IMR-90 (cell line): ENCODE measurements at places on chromosomes 12 and 14. TPM values are rescaled to one million over a fixed set of nuclear protein-coding genes. Genes with fewer than 3 reads are reported as not detected.

- no peak for DNase-seq
Measured at GRCh38 chr12:125373375-125373774, 308.1 kb downstream of the AACS start.

GRCh38 chr12:54282949-54283593 is 2.5 kb downstream of the HNRNPA1 start:
- no peak for DNase-seq

DNA sequence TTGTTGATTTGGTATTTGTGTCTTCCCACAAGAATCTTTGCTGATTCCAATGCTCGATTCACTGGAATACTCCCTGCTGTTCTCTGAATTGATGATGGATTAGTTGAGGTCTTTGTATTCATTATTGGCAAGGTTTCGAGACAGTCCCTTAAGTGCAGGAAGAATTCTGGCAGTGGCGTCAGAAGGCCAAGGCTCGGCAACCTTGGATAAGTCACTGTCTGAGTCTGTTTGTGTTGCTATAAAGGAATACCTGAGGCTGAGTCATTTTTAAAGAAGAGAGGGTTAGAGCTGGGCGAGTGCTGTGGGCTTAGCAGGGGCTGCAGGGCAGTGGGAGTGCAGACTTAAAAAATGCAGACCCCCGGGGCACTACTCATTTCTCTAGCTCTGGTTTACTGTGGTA is 56.9 kb downstream of the CHST11 start:
- no peak for DNase-seq

The CLEC1A gene
- total RNA-seq = not detected in 2 replicates

The MEG3 gene
- 31.5 and 32.5 TPM in 2 replicates for total RNA-seq

The GUCY2C gene
- not detected in 2 replicates for total RNA-seq
